ENCODE measurements at places on chromosomes 6 and 20. TPM values are rescaled to one million over a fixed set of nuclear protein-coding genes. Genes with fewer than 3 reads are reported as not detected.

DYNLT2 gene
- polyA plus RNA-seq: 0.49 TPM

CST5 gene
- polyA plus RNA-seq: not detected

PSMB9 gene
- polyA plus RNA-seq: 75.0 TPM

GNAS-AS1 gene
- polyA plus RNA-seq: 0.32 TPM

KIF25 gene
- polyA plus RNA-seq: not detected

ELOVL2 gene
- polyA plus RNA-seq: 13.9 TPM

ZC3H12D gene
- polyA plus RNA-seq: 0.01 TPM

KHDRBS2 gene
- polyA plus RNA-seq: not detected

SOX18 gene
- polyA plus RNA-seq: not detected

AVP gene
- not detected for polyA plus RNA-seq

PRDM13 gene
- polyA plus RNA-seq: not detected

FNDC11 gene
- polyA plus RNA-seq: 0.22 TPM

SEL1L2 gene
- not detected for polyA plus RNA-seq

B3GALT4 gene
- polyA plus RNA-seq: 1.6 TPM

MYH7B gene
- polyA plus RNA-seq: 0.03 TPM

TRIM31 gene
- not detected for polyA plus RNA-seq

All from fibroblast of lung (primary cell).